ENCODE measurements at places on chromosomes 5 and 9.

- no peak for DNase-seq
Observed at GRCh38 chr9:127295005-127295404, 30.4 kb downstream of the GARNL3 start.

DNA sequence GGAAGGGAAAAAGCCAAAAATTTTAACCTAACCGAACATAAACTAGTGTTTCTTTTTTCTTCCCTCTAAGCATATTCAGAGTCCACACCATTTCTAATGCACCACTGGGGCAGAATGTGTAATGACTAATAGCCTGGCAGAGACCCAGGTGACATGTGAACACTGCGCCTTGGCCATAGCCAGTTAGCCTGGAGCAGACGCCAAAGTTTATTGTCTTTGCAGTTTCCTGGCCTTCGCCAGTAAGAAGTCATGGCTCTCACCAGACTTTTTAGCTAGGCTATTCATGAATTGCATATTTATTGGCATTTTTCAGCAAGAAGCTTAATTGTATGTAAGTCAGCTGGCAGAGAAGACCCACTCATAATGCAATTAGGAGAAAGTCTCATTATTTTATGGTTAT lies 182.8 kb upstream of the SLC27A6 start:
- no peak for DNase-seq

GRCh38 chr5:176387384-176387925 lies 943 bp downstream of the NOP16 start:
- DNase-seq = no peak

DNA sequence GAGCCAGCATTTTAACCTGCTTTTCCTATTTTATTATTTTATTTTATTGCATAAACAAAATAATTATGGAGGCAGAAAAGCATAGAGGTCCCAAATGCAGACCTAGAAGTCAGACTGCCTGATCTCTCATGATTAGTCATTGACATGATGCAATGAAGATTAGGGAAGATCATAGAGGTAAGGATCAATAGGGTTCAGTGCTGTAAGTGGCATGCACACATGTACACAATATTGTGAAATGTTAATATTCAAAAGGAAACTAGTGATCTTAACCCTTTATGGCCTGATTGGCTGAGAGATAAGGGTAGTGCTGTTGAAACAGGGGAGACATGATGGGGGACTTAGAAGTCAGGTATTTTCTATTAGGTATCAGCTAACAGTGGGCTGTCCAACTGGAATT lies 1.1 kb upstream of the FRRS1L start:
- DNase-seq = no peak

GRCh38 chr5:6745706-6746222 lies 32.5 kb downstream of the TENT4A start:
- no peak for DNase-seq

DNA sequence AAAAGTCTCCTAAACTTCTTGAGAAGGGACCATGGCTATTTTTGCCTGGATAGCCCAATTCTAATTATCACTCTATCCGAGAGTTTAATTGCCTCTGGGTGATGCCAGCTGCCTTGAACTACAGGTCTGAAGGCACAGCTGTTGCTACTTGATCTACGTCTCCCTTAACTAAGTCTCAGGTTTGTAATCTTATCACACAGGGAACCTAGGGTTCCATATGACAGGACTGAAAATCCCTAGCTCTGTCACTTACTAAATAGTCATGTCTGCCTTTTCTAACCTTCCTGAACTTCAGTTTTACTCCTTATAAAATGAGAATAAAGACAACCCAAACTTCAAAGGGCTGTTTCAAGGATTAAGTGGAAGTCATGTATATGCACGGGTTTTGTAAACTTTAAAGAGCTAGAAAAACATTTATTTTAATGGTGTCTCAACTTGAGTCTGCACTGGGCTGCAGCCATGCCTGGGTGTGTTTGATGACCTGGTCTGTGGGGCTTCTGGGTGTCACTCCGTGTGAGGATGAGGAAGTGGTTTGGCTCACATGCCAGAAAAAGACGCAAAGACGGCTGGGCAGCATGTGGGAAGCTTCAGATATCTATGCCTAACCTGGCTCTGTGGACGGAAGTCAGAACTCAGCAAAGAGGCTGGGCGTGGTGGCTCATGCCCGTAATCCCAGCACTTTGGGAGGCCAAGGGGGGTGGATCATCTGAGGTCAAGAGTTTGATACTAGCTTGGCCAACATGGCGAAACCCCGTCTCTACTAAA lies 129.3 kb upstream of the SLC44A1 start:
- no peak for DNase-seq

DNA sequence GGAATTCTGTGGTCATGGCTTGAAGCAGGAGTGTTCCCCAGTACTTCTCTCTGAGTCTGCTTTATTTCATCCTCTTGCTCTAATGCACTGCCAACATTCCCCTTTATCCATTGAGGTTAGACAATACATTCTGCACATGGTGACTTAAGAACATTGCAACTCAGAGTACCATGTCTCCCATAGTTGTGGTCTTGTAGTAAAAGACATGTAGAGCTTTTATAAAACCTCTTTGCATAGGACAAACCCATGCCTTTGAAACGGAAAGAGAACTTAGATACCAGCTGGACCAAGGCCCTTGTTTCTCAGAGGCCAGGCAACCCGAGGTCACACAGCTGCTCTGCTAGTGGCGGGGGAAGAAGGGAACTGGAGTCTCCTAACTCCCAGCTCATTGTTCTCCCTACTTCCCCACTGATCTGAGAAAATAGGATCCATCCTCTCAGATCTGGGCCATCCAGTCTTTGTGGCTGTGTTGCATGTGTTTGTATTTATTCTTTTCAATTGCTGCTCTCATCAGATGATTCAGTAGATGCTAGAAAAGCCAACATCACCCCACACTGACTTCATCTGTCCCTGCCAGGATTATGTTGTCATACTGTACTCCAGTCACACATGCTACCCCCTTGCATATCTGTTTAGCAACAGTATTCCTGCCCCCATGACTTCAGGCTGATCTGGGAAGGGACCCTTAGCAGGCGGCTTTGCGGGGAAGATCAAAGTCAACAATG lies 236.9 kb downstream of the SAXO1 start:
- no peak for DNase-seq

GRCh38 chr5:643351-643801 lies 31.2 kb downstream of the CEP72 start:
- DNase-seq = peak; percentile 54

GRCh38 chr5:76483881-76484280 lies 80.8 kb downstream of the IQGAP2 start:
- DNase-seq = no peak

DNA sequence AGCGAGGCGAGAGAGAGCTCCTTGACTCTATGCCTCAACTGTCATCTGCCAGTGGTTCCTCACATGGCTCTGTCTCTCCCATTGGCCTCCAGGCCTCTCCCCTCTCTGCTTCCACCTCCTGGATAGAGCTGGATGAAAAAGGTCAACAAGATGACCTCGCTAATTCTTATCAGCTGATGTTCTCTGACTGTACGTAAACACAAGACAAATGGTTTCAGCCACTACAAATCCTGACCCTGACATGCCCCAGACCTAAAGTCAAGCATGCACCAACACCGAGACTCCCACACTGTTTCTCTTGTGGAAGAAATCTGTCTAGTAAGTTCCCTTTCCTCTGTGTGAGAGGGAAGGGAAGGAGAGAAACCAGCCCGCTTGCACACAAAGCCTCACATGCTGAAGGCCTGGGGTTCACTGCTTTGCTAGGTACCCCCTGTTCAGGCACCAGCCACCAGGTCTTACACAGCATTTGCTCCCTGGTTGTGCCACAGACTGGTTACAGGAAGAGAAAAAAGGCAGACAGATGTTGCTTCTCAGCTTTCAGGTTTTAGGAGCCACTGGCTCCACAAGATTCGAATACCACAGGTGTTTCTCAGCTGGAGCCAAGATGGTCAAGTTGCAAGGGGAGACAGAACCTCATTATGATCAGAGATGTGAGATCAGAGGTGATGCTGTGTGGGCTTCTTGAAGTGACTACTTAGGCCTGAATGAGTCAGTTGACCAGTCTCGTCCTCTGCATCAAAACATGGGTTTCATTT lies 592.5 kb downstream of the CCDC171 start:
- DNase-seq = no peak

- DNase-seq = no peak
Observed at GRCh38 chr5:78542321-78542840, 106.2 kb downstream of the LHFPL2 start.

DNA sequence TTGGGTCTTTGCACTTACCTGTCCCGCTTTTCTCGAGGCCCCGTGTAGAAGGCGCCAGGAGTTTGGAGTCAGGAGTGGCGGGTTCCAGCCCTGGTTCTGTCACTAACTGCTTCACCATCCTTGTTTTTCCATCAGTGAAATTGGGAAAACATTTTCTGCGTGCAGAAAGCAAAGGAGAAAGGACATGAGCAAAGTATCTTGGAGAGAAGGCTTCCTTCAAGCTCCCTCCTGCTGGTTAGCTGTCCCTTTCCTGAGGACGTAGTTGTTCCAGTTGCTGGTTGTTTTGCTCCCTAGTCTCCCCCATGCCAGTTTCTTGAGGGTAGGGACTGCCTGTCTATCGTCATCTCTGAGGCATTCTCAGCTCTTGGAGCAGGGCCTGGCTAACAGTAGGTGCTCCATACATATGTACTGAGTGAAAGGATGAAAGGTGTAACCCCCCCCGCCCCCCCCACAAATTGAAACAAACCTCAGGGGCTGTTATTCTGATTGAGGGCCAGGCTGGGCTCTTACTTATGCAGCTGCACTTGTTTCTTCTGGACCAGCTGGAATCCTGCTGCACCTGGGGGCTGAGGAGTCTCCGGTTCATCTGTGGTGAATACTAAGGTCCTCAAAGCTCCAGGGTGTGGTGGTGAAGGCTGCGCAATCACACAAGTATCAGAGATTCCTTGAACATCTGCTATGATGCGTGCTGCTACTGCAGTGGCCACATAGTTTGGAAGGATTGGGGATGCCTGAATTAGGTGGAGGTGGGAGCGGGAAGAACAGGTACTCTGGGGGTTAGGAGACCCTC lies 1.0 kb downstream of the SMIM3 start:
- no peak for DNase-seq

- DNase-seq = no peak
Observed at GRCh38 chr5:176678584-176678983, 31.3 kb downstream of the TSPAN17 start.

- no peak for DNase-seq
Observed at GRCh38 chr5:77232574-77233358, 22.3 kb downstream of the PDE8B start.

DNA sequence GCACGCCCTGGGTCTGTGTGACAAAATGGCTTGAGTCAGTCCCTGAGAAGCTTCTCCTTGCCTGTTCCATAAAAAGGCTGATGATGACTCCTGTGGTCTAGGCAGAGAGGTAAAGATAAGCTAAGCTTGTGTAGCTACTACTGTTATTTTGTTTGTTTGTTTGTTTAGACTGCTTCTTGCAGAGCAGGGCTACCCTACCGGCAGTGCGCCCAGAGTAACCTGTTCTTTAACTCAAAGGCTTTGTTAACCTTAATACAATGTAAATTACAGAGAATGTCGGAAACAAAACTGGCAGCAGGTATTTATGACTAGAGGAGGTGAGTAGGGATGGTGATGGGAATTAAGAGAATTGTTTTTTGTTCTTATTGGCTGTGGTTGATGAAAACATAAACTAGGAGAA lies 87.6 kb downstream of the F2RL2 start:
- DNase-seq = no peak

GRCh38 chr9:122291458-122291857 lies 26.8 kb downstream of the MRRF start:
- no peak for DNase-seq

GRCh38 chr5:139223481-139223880 lies 25.3 kb upstream of the SIL1 start:
- DNase-seq = no peak

GRCh38 chr9:37034938-37035647 lies 1.0 kb upstream of the PAX5 start:
- no peak for DNase-seq

DNA sequence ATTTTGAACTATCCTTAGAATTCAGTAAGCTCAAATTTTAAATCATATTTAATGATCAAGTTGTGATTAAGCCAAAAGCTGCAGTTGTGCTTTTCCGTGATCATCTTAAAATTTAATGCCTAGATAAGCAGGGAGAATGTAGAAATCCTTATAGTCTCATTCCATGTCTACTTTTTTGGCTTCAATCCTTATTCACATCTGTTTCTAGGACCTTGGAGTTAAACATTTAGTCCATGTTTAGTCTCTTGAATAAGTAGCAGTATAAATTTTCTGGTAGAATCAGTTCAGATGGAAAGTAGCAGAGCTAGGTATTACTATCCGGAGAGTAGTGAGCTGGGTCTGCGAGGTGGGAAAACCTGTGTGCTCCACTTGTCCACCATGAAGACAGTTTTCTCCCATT lies 59.3 kb upstream of the RIOK2 start:
- DNase-seq = no peak

DNA sequence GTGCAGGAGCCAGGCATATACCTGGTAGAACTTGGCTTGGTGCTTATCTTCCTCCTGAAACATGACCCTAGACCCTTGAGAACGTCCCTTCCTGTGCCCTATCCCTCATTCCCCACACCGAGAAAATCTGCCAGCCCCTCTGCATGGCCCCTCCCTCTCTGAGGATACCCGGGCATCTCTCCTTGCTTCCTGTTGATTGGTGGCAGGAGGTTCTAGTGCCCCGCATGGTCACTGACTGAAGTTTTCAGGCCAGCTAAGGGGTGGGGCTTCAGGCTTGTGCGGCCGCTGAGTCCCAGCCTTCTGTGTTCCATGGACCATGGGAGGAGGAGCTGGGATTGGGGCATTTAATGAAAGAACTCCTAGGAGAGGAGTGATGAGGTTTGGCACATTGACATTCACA lies 22.8 kb downstream of the IGIP start:
- DNase-seq = no peak

- no peak for DNase-seq
Observed at GRCh38 chr9:123893831-123894460, 36.0 kb downstream of the DENND1A start.

- no peak for DNase-seq
Observed at GRCh38 chr9:108254236-108254635, 601.5 kb downstream of the ACTL7B start.

DNA sequence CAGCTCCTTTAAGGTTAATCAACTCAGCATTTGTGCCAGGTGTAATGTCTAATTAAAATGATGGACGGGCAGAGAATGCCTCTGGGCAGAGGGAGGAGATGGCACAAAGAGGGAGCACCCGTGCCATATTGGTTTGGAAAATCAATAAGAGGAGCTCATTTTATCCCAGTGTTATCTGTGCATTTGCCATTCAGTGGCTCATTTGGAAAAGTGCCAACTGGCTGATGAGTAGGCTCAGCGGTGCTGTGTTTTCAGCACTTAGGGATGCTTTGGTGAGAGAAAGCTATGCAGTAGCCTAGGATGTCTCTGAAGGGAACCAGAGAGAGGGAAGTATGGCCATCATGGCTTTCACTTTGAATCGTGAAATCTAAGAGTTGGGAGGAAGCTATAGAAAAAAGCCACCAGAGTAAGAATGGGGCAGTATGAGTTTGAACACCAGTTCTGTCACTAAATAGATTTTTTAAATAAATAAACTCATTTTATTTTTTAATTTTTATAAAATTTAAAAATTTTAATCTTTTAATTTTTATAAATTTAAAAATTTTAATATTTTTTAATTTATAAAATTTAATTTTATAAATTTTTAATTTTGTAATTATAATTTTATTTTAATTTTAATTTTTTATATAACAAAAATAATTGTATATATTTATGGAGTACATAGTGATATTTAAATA lies 472.8 kb downstream of the BRINP1 start:
- no peak for DNase-seq
